ENCODE measurements at places on chromosomes 7 and 10. TPM values are rescaled to one million over a fixed set of nuclear protein-coding genes. Genes with fewer than 3 reads are reported as not detected.

GRCh38 chr10:110356628-110357245 is 52.0 kb upstream of the SMNDC1 start:
- peak; percentile 51 for DNase-seq
- H3K27ac ChIP-seq, result peak overlapping the region; percentile 64
- no peaks in the 10 kb centered on the region for H3K36me3 ChIP-seq

- peaks cover 63% of the 10 kb centered on the region for H3K4me1 ChIP-seq
- no peak overlapping the region for H3K27ac ChIP-seq
- no peaks in the 10 kb centered on the region for H3K36me3 ChIP-seq
- peak; percentile 63 for DNase-seq
- H3K4me3 ChIP-seq, result no peak overlapping the region
These were observed 127.8 kb upstream of the BTBD16 start for GRCh38 chr10:122143238-122143841.

DNA sequence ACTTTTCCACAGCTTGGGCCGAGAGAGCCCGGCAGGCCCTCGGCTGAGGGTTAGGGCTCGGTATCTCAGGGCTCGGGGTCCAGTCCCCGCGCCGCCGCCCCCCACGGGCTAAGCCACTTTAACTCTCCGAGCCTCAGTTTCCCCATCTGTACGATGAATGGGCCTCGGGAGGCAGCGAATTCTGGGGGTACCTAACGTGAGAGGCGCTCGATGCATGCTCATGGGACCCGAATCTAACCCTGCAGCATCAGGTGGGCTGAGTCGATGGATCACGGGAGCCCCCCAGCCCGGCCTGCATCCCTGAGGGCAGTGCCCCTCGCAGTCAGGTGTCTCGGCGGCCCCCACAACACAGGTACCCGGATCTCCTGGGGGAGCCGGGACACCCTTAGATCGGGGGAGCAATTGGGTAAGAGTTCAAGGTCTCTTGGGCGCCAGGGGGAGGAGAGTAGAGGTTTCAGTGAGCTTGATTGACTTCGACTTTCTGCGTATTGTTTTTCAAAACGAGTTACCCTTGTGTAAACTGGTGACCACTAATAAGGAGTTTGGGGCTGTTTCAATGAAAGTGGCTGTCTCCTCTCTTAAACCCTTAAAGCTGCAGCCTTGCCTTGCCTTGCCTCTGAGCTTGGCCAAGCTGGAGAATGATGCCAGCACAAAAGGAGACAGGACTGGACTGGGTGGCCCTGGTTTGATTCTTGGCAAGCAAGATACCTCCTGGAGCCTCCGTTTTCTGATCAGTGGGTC is 631 bp downstream of the POR start:
- no peaks in the 10 kb centered on the region for H3K27me3 ChIP-seq
- peak overlapping the region; percentile 97 for H3K4me3 ChIP-seq
- peaks cover 53% of the 10 kb centered on the region for H3K4me1 ChIP-seq
- peak overlapping the region; percentile 96 for H3K27ac ChIP-seq
- DNase-seq, result peak; percentile 46
- H3K36me3 ChIP-seq, result no peaks in the 10 kb centered on the region

GRCh38 chr7:158730383-158731346 is 26.1 kb upstream of the NCAPG2 start:
- peaks cover 57% of the 10 kb centered on the region for H3K36me3 ChIP-seq
- H3K4me1 ChIP-seq, result no peaks in the 10 kb centered on the region
- H3K4me3 ChIP-seq, result no peak overlapping the region
- H3K27ac ChIP-seq, result peak overlapping the region; percentile 27
- H3K27me3 ChIP-seq, result no peaks in the 10 kb centered on the region

- H3K4me1 ChIP-seq, result peaks cover 46% of the 10 kb centered on the region
- DNase-seq, result no peak
- no peaks in the 10 kb centered on the region for H3K27me3 ChIP-seq
- no peak overlapping the region for H3K4me3 ChIP-seq
- peaks cover 6% of the 10 kb centered on the region for H3K36me3 ChIP-seq
These were observed 89.3 kb downstream of the GRK5 start for GRCh38 chr10:119296703-119297102.

The CREB5 gene
- total RNA-seq, result not detected

The CEP55 gene
- total RNA-seq, result 1.3 TPM

The TAF5 gene
- 5.5 TPM for total RNA-seq

The RHOBTB1 gene
- total RNA-seq, result 9.9 TPM

The ITGB8 gene
- 7.6 TPM for total RNA-seq

The CDC123 gene
- 22.3 TPM for total RNA-seq
